ENCODE measurements at places on chromosomes 7 and 10.
A peak's percentile ranks its signal among the peaks of the same experiment; 100 is the strongest.

GRCh38 chr10:104119996-104120395 lies 2.0 kb upstream of the SFR1 start:
- no peaks in the 10 kb centered on the region for H3K36me3 ChIP-seq
- peak overlapping the region; percentile 100 for H3K27ac ChIP-seq
- DNase-seq: no peak

- no peak overlapping the region for H3K4me3 ChIP-seq
- DNase-seq: no peak
- H3K36me3 ChIP-seq: no peaks in the 10 kb centered on the region
- H3K27ac ChIP-seq: no peak overlapping the region
Measured at GRCh38 chr10:44516891-44517290, 132.0 kb upstream of the CXCL12 start.

- no peaks in the 10 kb centered on the region for H3K4me1 ChIP-seq
- no peak overlapping the region for H3K27ac ChIP-seq
- H3K36me3 ChIP-seq: no peaks in the 10 kb centered on the region
- no peak for DNase-seq
Measured at GRCh38 chr7:110308791-110309190, 782.1 kb upstream of the LRRN3 start.

DNA sequence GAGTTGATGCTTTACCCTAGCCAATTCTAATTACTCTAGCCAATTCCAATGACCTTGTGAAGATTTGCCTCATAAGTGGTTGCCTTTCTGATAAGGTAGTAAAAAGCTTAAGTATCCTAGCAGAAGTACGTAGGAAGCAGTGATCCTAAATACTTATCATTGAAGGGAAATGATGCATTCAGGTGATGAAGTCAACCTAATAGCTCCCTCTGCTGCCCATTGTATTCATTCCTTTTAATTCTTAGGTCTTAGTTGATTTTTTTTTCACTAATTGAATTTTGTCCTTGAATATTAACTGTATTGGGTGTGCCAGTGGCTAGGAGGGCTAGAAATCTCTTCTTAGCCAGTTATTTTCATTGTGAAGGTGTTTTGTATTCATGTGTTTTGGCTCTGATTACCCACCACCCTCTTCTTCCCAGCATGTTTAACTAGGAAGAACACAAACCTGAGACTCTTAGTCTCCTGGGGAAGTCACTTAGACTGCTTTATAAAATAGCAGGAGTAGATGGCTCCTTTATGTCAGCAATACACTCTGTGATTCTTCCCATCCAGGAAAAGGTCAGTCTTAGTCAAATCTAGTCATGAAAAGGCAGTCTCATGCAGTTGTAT lies 46.3 kb downstream of the PLEKHA8 start:
- no peak overlapping the region for H3K27ac ChIP-seq
- H3K4me3 ChIP-seq: no peak overlapping the region
- H3K27me3 ChIP-seq: no peaks in the 10 kb centered on the region
- DNase-seq: no peak
- no peaks in the 10 kb centered on the region for H3K4me1 ChIP-seq

GRCh38 chr7:50213622-50214017 lies 90.9 kb upstream of the IKZF1 start:
- no peak overlapping the region for H3K27ac ChIP-seq
- no peak for DNase-seq
- no peaks in the 10 kb centered on the region for H3K27me3 ChIP-seq
- H3K4me1 ChIP-seq: peaks cover 45% of the 10 kb centered on the region

GRCh38 chr7:115689941-115690340 lies 340.6 kb downstream of the TFEC start:
- no peak overlapping the region for H3K27ac ChIP-seq
- H3K36me3 ChIP-seq: no peaks in the 10 kb centered on the region
- H3K4me3 ChIP-seq: no peak overlapping the region

- no peaks in the 10 kb centered on the region for H3K36me3 ChIP-seq
- H3K4me3 ChIP-seq: no peak overlapping the region
- DNase-seq: no peak
- no peaks in the 10 kb centered on the region for H3K4me1 ChIP-seq
- H3K27me3 ChIP-seq: no peaks in the 10 kb centered on the region
Measured at GRCh38 chr10:64733980-64734379, 1212.8 kb downstream of the REEP3 start.

DNA sequence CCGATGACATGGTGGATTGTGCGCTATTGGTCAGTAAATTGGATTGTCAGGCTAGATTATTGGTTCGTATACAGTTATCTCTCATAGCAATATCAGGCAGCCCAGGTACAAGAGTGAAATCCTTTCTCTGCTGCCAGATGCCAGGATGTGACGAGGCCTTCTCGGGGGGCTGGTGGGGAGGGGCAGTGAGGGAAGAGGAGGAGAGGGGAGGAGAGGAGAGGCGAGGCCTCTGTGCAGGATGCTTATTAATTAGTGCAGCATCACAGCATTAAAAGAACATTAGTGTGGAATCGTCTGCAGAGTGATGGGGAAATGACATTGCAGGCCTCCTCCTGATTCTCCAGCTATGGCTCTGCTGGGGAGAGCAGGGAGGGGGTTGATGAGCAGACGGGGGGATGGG lies 30.5 kb upstream of the SLF2 start:
- no peak overlapping the region for H3K4me3 ChIP-seq
- no peaks in the 10 kb centered on the region for H3K27me3 ChIP-seq
- no peak overlapping the region for H3K27ac ChIP-seq
- no peaks in the 10 kb centered on the region for H3K4me1 ChIP-seq

DNA sequence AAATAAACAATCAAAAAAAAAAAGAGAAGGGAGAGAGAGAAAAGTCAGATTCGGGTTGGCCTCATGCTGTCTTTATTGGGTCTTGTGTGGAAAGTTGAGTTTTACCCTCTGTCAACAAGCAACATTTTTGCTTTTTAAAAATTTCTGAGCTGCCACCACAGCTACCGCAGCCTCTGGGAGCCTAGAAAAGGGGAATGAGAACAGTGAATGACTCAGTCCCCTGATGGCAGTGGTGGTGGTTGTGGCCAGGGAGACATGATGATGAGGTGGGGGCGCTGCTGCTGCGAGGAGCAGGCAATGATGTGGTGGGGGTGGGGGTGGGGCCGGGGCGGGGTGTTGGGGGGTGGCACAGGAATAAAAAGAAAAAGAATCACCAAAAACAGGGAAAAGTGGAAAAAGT lies 20.0 kb upstream of the CREB3L2 start:
- no peaks in the 10 kb centered on the region for H3K27me3 ChIP-seq
- H3K36me3 ChIP-seq: no peaks in the 10 kb centered on the region
- no peak for DNase-seq
- no peak overlapping the region for H3K27ac ChIP-seq
- no peak overlapping the region for H3K4me3 ChIP-seq

- H3K27ac ChIP-seq: peak overlapping the region; percentile 37
- no peaks in the 10 kb centered on the region for H3K4me1 ChIP-seq
- DNase-seq: peak; percentile 53
- peak overlapping the region; percentile 91 for H3K4me3 ChIP-seq
- H3K27me3 ChIP-seq: no peaks in the 10 kb centered on the region
- no peaks in the 10 kb centered on the region for H3K36me3 ChIP-seq
Measured at GRCh38 chr7:56033671-56034432, 17.4 kb downstream of the PSPH start.

DNA sequence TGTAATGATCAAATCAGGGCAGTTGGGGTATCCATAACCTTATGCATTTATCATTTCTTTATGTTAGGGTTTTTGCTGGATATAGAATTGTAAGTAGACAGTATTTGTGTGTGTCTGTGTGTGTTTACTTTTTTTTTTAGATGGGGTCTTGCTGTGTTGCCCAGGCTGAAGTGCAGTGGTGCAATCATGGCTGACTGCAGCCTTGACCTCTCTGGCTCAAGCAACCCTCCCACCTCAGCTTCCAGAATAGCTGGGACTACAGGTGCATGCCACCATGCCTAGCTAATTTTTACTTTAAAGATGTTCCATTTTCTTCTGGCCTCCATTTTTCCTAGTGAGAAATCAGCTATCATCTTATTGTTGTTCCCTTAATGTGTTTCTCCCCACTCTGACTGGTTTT lies 10.1 kb upstream of the RHEB start:
- DNase-seq: no peak
- no peaks in the 10 kb centered on the region for H3K36me3 ChIP-seq
- H3K27ac ChIP-seq: no peak overlapping the region
- H3K4me3 ChIP-seq: no peak overlapping the region
- H3K27me3 ChIP-seq: no peaks in the 10 kb centered on the region
- no peaks in the 10 kb centered on the region for H3K4me1 ChIP-seq

DNA sequence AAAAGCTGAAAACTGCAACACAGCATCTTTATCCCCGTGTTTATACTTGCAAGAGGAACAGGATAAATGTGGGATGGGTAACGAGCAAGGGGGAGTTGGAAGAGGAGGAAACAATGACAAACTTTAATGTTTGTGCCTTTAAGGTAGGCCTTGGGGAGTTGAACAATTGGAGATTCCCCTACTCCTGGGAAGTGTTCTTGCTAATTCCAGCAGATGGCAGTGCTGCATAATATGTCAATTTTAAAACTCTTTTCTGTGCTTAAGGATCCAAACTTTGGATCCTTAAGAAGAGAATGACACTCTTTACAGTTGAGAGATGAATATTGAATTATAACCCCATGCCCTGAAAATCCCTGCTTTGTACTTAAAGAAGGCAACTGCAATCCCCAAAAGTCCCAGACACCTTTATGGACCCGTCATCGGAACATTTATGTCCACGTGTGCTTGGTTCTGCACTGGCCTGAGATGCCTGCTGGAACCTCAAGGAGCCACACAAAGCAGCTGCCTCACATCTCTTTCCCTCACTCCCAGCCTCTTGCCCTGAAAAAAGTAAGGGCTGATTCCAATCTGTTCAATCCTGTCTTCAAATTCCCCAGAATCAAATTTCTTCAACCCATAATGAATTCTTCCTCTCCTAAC lies 12.0 kb downstream of the IFIT5 start:
- no peak for DNase-seq
- no peak overlapping the region for H3K27ac ChIP-seq
- no peaks in the 10 kb centered on the region for H3K27me3 ChIP-seq
- no peaks in the 10 kb centered on the region for H3K36me3 ChIP-seq

DNA sequence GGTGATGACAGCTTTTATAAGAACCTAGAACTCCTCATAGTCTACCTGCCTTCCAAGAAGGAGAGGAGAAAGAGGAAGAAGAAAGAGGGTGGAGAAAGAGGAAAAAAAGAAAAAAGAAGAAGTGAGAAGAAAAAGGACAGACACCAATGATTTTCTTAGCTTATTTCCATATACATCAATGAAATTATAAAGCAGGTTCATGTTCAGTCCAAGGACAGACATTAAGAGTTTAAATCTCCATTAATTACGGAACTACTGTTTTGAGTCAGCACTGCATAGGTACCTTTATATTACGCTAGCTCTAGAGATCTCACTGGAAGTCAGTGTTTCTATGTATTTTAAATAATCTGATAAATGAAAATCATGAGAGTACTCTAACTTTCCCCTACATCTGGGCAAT lies 309.0 kb upstream of the HGF start:
- H3K4me3 ChIP-seq: no peak overlapping the region
- H3K4me1 ChIP-seq: no peaks in the 10 kb centered on the region
- H3K27me3 ChIP-seq: no peaks in the 10 kb centered on the region
- DNase-seq: no peak

- peaks cover 3% of the 10 kb centered on the region for H3K27me3 ChIP-seq
- H3K4me1 ChIP-seq: no peaks in the 10 kb centered on the region
- no peaks in the 10 kb centered on the region for H3K36me3 ChIP-seq
- no peak overlapping the region for H3K4me3 ChIP-seq
- no peak overlapping the region for H3K27ac ChIP-seq
Measured at GRCh38 chr7:149827089-149827981, 10.8 kb upstream of the ZNF862 start.

GRCh38 chr7:55472928-55473725 lies 99.2 kb downstream of the VOPP1 start:
- H3K27me3 ChIP-seq: no peaks in the 10 kb centered on the region
- H3K27ac ChIP-seq: peak overlapping the region; percentile 25
- peaks cover 79% of the 10 kb centered on the region for H3K4me1 ChIP-seq
- no peak overlapping the region for H3K4me3 ChIP-seq
- H3K36me3 ChIP-seq: peaks cover 7% of the 10 kb centered on the region

GRCh38 chr7:151246851-151247580 lies 1.5 kb downstream of the SMARCD3 start:
- peaks cover 29% of the 10 kb centered on the region for H3K27me3 ChIP-seq
- H3K4me1 ChIP-seq: peaks cover 46% of the 10 kb centered on the region
- H3K36me3 ChIP-seq: no peaks in the 10 kb centered on the region
- no peak for DNase-seq
- H3K27ac ChIP-seq: no peak overlapping the region
